ENCODE measurements at places on chromosomes 1 and 21.

- DNase-seq: no peak
Measured at GRCh38 chr21:35920436-35920835, 139.9 kb downstream of the SETD4 start.

DNA sequence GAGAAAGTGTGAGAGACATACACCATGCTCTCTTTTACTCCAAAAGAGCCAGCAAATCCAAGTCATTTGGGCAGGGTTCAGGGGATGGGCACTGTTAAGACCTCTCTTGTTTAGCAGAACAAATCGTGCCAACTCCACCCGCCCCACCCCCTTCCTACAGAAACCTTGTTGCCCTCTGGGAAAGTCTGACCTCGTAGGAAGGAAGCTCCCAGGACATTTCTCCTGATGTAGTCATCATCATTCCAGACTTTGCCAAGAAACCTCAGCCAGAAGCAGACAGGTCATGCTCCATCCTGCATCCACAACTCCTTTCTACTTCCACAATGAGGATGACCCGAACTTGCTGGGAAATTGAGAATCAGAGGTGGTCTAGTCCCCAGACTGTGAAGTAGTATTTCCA is 57.7 kb downstream of the UBE2T start:
- no peak for DNase-seq

GRCh38 chr1:223230161-223230881 is 87.3 kb upstream of the TLR5 start:
- DNase-seq: no peak

GRCh38 chr1:209882942-209883340 is 55.1 kb upstream of the SYT14 start:
- DNase-seq: no peak

DNA sequence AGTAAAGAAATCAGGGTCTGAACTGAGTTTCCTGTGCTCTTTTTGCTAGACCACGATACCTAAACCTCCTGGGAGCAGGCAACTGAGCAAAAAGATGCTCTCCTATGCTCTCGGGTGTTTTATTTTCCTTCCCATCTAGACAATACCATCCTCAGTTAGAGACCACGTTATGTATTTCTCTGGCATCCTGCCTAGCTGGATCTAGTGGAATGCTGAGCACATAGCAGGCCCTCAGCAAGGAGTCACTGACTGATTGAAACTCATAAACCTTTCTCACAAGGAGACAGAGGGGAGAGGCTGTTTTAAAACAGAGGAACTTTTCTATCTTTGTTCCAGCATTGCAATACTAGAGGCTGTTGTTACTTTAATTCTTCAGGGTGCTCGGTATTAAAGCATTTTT is 168.0 kb downstream of the CYYR1 start:
- DNase-seq: no peak

DNA sequence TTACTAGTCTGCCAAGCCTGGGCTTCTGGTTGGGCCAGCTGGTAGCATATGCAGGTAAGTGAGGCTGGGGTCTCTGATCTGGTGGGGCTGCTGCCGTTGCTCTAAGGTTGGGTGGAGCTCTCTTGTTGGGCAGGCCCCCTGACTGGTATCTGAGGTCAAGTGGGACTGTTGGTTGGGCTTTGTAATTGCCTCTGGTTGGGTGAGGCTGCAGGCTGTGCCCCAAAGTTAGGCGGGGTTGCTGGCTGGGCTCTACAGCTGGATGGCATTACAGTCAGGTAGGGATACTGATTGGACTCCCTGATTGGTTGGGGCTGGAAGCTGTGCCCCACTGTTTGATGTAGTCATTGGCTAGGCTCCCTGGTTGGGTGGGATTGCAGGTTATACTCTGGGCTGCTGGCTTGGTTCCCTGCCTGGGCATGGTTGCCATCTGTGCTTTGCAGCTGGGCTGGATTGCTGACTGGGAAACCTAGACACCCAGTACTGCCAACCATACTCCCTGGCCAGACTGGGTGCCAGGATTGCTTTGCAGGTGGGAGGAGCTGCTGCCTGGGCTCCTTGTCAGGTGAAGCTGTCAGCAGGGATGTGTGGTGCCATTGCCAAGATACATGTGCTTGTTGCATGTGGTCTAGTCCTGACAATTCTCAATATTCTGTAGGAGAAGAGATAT is 130.5 kb downstream of the RABGAP1L start:
- no peak for DNase-seq

DNA sequence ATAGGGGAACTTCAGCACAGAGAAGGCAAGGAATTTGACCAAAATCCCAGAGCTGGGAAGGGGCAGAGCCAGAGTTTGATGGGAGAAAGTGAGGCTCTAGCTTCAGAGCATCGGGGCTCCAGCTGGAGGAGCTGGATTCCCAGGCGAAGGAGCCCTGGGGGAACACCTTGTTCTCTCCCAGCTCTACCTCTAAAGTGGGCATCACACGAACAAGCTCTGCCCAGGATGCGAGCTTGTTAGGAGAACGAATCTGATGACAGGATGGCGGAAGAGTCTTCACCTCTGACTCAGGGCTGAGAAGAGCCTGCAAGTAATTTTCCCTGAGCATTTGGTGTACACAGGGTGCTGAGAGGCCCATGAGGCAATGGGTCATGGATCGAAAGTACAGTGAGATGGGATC is 22.0 kb downstream of the TNNT2 start:
- DNase-seq: no peak

DNA sequence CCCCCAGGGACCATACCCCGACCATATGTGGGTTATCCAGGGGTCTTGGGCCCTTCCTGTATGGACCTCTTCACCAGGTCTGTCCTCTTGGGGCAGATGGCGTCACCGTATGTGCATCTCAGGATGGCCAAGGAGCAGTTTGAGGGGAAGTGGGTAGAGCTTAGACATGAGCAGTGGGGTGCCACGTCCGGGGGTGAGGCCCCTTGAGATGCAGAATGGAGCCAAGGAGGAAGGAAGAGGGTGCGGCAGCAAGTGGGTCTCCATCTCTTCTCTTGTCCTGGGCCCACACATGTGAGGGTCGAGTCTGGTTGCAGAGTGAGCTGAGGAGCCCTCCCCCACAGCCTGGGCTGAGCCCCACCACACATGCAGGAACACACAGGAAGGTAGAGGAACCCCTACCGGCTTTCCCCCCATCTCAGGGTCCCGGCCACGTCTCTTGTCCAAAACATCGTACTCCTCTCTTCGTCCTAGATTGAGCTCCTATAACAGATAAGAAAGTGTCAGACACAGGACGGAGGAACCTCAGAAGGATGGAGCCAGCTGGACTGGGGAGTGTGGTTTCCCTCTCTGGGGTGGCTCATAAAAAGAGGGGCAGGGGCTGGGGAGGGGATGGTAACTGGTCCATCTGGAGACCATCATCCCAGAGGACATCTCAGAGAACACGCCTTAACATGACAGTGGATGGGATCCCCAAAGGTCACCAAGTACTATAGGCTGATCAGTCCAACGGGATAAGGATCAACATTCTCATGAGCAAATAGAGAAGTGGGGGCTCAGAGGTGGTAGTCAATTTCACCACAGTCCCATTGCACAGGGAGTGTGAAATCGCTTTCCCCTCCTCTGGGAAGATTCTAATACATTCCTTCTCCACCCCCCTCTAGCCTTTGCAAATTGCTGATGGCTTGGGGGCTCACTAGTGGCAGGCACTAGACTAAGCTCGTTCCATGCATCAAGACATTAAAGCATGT is 79.9 kb downstream of the CD247 start:
- DNase-seq: no peak

DNA sequence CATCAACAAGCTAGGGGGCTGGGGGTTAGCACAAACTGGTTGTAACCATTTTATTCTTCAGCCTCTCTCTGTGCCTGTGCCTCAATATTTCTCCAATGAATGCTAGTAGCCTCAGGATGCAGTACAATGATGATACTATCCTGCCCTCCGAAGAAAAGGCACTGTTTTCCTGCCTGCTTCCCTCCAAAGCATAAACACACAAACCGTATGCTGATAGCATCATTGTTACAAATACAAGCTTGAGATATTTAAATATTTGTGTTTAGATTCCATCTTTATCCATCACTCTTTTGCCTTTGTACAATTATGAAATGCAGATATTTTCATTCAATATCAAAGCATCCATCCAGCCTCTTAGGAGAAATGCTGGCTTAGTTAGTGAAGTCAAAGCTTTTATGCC is 404.8 kb downstream of the DUSP10 start:
- no peak for DNase-seq

DNA sequence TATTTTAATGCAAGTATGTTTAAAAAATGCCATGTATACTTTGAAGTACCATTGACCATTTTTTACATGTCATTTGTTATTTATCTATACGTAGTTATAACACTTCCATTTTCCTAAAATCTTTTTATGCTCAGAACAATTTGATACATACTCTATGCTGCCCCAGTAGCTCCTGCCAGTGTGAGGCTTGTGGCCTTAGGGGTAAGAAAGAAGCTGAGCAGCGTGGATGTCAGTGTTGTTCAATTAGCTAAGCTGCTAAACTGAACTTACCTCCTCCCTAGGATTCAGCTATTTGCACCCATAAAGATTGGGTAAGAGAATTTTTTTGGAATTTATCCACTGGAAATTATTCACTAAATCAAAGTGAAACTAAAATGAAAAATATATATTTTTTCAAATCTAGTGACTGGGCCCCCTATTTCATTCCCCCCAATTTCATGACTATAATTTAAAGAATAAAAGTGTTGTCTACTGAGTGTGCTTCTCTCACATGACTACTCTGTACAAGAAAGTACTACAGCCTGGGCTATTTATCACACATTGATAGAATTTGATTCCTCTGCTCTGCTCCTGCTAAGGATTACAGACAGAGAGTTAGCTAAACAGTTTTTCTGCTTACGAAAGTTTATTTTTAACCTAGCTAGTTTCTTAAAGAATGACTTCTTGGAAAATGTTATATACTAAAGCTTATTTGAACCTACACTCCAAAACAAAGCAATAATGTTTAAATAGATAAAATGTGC is 1030.3 kb upstream of the ADGRL4 start:
- no peak for DNase-seq

- DNase-seq: no peak
Measured at GRCh38 chr1:152737997-152738396, 19.8 kb upstream of the KPRP start.

GRCh38 chr1:151867765-151868411 is 14.4 kb upstream of the THEM5 start:
- no peak for DNase-seq

DNA sequence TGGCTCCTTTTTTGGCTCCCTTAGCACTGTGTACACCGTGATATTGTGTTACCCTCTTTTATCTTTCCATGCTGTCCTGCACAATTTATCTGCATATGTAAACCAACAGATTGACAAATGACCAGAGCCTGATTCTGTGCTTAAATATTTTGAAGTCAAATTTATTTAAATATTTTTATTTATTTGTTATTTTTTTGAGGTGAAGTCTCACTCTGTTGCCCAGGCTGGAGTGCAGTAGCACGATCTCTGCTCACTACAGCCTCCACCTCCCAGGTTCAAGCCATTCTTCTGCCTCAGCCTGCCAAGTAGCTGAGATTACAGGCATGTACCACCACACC is 12.8 kb downstream of the PMF1 start:
- DNase-seq: no peak

GRCh38 chr1:3594706-3595377 is 16.5 kb downstream of the MEGF6 start:
- DNase-seq: no peak

DNA sequence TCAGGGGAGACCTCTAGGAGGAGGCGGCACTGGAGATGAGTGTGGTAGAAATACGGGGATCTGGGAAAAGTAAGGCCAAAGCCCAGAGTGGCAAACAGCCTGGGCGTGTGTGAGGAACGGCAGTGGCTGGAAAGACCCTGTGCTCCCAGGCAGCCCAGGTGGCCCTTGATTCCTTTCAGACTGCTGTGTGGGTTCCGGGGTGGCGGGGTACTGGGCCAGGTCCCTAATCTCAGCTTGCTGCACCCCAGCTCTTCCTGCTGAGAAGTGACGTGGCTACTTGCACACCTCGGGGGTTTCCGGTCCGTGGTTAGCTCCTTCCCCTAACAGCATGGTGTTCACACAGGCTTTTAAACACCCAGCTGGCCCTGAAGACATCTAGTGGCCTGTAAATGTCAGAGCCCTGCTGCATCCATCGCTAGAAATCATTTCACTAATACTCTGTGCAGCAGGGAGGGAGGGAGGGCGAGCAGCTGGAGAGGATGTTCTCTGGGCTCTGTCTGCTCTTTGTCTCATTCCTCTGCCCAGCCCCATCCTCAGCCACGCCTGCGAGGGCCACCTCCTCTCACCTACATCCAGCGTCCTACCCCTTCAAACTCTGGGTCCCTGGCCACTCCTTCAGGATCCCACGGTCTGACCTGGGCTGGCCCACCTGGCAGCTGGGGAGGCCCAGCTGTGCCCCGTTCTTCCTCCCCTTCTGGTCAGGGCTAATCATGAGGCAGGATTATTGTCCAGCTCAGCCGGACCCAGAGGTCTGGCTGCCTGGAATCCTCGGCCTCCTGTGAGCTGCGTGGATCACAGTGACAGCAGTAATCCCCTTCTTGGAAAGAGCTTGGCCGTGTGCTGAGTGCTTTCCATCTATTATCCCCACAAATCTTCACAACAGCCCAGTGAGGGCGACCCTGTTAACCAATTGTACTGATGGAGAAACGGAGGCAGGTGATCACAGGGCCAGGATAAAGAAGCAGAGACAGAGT is 7.2 kb downstream of the ZDHHC18 start:
- DNase-seq: no peak

GRCh38 chr1:64901663-64902062 is 64.7 kb downstream of the JAK1 start:
- DNase-seq: no peak

GRCh38 chr1:21280011-21280471 is 10.2 kb downstream of the ECE1 start:
- no peak for DNase-seq

GRCh38 chr1:98797506-98797905 is 136.0 kb downstream of the SNX7 start:
- no peak for DNase-seq

- no peak for DNase-seq
Measured at GRCh38 chr1:2184934-2185333, 9.6 kb downstream of the FAAP20 start.

- no peak for DNase-seq
Measured at GRCh38 chr1:54808443-54809207, 7.5 kb upstream of the TTC22 start.

GRCh38 chr1:245086389-245086969 is 68.3 kb upstream of the KIF26B start:
- no peak for DNase-seq

DNA sequence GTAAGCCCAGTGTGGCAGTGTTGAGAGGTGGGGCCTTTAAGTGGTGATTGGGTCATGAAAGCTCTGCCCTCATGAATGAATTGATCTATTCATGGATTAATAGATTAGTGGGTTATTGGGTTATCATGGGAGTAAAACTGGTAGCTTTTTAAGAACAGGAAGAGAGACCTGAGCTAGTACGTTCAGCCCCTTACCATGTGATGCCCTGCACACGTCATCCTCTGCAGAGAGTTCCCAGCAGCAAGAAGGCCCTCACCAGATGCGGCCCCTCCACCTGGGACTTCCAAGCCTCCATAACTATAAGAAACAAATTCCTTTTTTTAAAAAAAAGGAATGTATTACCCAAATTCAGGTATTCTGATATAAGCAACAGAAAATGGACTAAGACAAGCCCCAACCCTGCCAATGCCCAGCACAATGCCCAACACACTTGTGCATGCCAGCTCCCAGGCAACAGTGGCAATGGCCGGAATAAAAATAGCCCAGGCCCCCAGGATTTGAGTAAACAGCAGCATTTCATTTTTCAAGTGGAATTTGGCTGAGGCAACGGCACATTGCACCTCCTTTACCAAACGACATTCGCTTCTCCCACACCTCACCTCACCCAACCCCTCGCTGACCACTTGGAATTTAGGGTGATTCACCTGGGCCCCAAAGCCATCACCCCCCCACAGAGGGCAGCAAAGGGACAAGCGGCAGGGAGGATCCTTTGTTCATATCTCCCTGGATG is 215.9 kb downstream of the TOMM20 start:
- DNase-seq: no peak

Measured in NCI-H526 treated with DMSO at 0.1 percent for 48 hours (cell line).